ENCODE measurements at places on chromosomes 7 and 10.

DNA sequence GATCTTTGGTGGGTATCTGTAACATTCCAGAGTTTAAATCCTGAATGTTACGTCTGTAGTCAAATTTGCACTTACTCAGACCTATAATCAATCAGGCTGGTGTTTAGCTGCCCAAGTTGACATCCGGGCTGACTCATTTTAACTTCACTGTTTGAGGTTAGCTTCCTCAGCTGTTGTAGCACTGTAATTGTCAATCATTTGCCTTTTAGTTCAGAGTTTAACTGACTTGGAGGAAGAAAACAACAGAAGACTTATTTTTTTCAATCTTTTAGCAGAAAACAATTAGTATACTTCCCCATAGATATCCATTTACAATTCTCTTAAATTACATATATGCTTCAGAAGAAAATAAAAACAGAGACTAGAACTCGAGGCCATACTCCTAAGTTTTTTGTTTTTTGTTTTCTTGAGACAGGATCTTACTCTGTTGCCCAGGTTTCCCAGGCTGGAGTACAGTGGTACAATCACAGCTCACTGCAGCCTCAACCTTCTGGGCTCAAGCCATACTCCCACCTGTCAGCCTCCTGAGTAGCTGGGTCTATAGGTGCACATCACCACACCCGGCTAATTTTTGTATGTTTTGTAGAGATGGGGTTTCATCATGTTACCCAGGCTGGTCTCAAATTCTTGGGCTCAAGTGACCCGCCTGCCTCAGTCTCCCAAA, 38.5 kb upstream of the LRRC17 start:
- peak; percentile 52 for DNase-seq

- no peak for DNase-seq
These were observed 52.0 kb downstream of the FAS start for GRCh38 chr10:89042562-89042961.

DNA sequence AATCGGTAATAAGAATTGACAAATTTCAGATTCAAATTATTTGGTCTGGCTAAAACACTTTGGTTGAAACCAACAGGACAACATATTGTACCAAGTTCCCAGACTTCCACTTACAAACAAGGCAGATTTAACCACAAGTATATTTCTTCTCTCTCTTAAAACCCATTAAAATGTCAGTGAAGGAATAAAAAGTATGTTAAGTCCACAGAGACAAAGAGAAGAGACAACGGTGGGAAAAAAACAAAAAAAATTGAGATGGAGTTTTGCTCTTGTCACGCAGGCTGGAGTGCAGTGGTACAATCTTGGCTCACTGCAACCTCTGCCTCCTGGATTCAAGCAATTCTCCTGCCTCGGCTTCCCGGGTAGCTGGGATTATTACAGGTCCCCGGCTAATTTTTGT, 16.3 kb downstream of the TM9SF3 start:
- DNase-seq, result no peak

DNA sequence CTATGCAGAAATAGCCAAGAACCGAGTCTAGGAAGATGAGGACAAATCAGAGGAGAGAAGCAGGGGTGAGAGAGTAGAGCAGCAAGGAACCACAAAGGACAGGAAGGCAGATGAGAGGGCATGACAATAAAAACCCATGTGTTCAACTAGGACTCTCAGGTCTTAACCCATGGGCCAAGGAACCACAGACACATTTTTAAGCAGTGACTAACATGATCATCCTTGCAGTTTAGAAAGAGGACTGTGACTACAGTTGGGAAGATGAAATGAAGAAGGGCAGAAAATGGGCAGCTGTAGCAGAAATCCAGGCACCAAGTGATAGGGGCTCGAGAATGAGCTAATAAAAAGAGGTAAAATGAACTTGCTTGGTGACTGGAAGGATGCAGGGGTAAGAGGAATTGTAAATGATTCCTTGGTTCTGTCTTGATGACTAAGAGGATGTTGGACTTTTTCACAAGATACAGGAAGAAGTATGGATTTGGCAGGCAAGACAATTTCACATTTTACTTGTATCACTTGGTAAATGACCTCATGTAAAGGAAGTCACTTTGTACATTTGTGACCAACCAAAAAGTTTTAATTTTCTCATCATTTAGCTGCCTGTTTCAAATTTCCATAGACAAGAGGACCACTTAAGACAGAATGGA, 22.8 kb downstream of the SGMS1 start:
- no peak for DNase-seq

DNA sequence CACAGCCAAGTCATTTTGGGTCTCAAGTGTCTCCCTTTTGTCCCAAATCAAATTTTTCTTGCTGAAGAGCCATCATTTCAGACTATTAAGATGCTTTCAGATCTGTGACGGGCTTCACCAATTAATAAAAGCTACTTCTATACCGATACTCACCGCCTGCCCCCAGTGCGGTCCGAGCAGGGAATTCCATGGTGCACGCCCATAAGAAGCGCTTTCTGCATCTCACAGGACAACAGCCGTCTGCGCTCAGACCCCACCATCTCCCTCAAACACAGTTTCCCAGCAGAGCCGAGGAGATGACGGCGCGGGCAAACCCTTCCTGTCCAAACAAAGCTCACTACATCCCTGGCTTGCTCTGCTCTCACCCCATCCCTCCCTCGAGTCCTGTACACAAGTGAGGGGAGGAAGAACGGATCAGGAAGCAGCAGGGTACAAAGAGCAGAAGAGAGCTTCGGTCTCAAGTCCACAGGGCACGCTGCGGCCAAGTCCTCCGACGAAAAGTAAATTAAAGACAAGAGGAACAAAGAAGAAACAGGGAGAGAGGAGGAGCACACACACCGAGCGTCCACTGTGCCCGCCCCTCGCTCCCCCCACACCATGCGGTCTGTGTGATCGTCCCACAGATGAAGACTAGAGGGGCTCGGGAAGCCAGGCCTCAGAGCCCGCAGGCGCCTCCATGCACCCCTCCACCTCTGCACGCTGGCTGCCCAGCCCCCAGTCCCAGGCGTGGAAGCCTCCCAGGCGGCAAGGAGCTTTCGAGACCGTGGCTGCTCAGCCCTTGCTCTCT, 121.9 kb downstream of the MAD1L1 start:
- DNase-seq, result no peak

- no peak for DNase-seq
These were observed 144.7 kb downstream of the CCSER2 start for GRCh38 chr10:84473136-84473535.

DNA sequence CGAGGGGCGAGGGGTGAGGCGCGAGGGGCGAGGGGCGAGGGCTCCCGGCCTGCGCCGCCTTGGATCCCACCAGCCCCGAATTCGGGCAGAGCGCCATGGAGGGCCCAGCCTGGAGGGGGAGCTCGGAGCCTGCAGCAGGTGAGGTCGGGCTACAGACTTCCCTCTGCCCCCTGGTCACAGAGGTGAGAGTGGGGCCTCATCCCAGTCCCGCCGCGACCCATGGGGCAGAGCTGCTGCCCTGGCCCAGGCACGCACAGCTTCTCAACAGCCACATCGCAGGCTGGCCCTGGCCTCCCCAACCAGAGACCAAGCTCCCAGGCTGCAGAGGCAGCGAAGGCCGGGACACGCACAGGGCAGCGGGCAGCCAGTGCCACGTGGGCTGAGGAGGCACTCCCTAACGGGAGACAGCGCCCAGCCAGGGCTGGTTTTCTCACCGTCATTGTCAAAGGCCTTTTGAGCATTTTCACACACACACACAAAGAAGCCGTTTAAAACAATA, 191.8 kb downstream of the PTPRN2 start:
- no peak for DNase-seq

GRCh38 chr10:103265717-103266329, 11.1 kb upstream of the INA start:
- DNase-seq, result peak; percentile 45

DNA sequence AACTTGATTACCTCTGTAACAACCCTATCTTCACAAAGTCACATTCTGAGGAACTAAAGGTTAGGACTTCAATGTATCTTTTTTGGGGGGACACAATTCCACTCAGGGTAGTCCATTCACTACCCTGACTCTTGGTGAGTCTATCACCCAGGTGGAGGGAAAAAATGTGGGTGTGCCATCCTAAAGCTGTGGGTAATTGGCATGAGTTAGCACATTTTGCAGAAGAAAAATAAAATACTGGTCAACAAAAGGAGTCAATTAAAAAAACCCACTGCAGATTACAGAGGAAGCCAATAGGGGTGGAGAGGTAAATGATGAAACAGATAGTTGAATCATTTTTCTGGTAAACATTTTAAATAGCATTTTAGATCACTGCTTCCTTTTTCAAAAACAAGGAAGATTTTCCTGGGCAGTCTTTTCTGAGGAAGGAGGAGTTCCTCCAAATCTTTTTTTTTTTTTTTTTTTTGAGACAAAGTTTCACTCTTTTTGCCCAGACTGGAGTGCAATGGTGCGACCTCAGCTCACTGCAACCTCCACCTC, 5.1 kb upstream of the BLVRA start:
- DNase-seq, result no peak

- no peak for DNase-seq
These were observed 77.5 kb upstream of the MEOX2 start for GRCh38 chr7:15764010-15764409.

GRCh38 chr10:69353977-69354635, 62.6 kb downstream of the TACR2 start:
- no peak for DNase-seq

GRCh38 chr7:76411626-76412025, 2.1 kb upstream of the SSC4D start:
- DNase-seq, result no peak

- DNase-seq, result no peak
These were observed 244.5 kb upstream of the ANKRD30A start for GRCh38 chr10:36880898-36881297.

- DNase-seq, result no peak
These were observed 22.6 kb downstream of the KCNMA1 start for GRCh38 chr10:77614778-77615625.

DNA sequence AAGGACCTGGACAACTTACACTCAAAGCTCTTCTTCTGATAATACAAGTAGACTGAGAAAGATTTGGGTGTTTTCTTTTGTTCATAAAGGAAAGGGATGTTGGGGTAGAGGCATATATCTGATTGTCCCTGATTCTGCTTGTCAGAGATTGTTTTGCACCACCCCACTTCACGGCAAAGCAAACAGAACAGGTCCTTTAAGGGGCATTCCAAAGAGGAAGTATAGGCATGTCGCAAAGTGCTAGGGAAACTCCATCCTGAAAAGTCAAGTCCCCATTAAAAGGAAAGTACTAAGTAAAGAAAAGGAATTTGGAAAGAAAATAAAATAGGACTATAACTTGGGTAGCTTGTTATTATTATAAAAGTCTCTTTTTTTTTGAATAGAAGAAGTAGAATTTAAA, 233.0 kb downstream of the DNAJB9 start:
- no peak for DNase-seq

DNA sequence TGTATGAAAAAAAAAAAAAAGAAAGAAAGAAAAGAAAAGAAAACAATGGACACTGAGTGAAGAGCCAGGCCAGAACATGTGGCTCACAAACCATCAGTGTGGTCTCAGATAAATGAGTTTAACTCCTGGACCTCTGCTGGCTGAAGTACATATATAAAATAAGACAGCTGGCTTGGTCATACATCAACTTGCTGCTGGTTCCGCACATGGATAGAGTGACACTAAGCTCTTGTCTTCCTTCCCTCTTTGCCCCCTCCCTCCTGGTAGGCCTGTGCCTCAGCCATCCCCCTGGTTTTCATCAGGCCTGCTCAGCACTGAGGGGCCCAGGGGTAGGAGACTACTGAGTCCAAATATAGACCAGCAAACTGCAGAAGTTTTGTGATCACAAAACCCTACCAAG, 58.1 kb upstream of the DGKI start:
- no peak for DNase-seq

DNA sequence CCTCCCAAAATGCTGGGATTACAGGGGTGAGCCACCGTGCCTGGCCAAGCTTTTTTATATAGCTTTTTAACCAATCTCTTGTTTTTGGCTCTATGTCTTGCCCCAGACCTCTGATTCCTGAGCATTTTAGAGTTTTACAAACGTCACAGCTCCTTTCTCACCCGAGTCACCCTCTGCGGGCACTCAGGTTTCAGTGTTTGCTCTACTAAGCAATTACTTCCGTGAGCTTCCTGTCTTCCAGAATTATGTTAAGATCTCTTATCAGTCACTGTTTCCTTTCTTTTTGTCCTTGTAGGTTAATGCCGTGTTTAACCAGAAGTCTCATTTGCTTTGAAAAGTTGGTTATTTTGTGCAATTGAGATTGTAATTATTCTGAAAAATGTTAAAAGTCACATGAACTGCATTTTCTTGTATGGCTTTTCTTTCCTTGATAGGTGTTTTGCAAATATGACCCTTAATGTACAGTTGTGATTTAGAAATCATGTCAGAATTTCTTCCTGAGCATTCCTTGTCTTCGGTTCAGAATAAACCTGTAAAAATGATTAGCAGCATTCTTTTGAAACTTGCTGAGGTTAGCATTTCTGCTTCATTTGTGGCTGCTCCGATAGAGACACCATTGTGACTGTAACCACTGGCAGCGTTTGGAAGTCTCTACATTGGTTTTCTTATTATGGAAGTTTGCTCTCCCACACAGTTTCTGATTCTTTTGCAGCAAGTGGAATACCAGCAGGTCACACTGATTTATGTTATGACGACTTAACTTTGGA, 4.5 kb upstream of the HKDC1 start:
- no peak for DNase-seq

DNA sequence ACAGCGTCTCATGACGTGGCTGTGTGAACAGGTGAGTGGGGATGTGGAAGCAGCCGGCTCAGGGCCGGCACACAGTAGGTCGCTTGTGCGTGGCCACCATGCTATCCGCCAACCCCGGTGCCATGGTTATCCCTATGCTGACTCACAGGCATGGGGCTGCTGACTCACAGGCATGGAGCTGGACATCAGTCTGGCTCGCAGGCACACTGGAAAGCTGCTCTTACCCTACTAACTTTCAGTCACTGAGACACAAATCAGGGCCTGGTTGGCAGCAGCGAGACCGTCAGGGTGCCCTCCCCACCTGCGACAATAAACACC, 341.9 kb downstream of the PTPRN2 start:
- DNase-seq, result no peak

DNA sequence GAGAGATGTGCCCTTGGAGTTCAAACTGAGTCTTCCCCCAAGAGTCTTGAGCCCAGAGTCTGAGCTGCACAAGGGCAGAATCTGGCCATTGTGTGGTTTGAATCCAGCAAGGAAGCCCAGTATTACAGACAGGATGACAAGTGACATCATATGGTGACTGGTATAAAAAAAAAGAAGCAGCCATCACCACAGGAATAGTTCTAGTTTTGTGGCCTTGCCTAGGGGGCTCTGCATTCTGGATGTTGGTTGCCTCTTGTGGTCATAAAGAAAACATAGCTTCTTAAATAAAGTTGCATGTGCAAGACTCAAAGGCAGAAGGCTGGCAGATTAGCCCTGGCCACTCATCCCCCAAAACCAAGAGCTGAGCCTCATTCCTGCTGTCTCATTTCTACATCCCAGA, 16.8 kb upstream of the LRRC72 start:
- no peak for DNase-seq

DNA sequence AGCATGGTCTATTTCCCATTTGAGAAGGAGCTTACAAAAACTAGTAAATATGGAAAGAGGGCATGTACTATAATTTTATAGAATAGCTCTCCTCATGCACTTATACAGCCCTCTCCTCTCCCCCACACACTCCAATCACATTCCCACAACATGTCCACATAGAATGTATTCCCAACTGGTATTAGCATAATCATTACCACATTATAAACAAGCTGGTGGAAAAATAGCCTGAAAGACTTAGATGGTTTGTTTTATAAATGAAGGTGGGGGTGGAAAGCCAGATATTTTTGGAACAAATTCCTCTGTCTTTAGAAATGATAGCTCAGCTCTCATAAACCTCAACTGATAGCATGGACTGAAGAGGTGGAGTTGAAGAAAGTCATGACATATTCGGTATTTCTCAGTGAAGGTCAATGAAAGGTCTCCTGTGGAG, 410.1 kb downstream of the SUGCT start:
- no peak for DNase-seq
